ENCODE measurements at places on chromosomes 16 and 17.

GRCh38 chr17:16470265-16470664 is 21.7 kb downstream of the LRRC75A start:
- peak; percentile 60 for DNase-seq

GRCh38 chr17:12665263-12666210 is at the start of gene MYOCD:
TSS of gene MYOCD (plus strand) at chr17:12665890. CDS start at chr17:12666189, 299 bp downstream.
- no peak for DNase-seq

GRCh38 chr17:34565713-34566112 is 13.7 kb upstream of the TMEM132E start:
- DNase-seq = no peak

- DNase-seq = no peak
These were observed 12.6 kb downstream of the C1QTNF1 start for GRCh38 chr17:79036596-79036995.

GRCh38 chr17:32558326-32558955 is 71.6 kb downstream of the CDK5R1 start:
- no peak for DNase-seq

GRCh38 chr17:57211543-57211942 is 44.8 kb upstream of the MSI2 start:
- no peak for DNase-seq

- DNase-seq = no peak
These were observed 35.0 kb downstream of the BCL7C start for GRCh38 chr16:30858829-30859423.

DNA sequence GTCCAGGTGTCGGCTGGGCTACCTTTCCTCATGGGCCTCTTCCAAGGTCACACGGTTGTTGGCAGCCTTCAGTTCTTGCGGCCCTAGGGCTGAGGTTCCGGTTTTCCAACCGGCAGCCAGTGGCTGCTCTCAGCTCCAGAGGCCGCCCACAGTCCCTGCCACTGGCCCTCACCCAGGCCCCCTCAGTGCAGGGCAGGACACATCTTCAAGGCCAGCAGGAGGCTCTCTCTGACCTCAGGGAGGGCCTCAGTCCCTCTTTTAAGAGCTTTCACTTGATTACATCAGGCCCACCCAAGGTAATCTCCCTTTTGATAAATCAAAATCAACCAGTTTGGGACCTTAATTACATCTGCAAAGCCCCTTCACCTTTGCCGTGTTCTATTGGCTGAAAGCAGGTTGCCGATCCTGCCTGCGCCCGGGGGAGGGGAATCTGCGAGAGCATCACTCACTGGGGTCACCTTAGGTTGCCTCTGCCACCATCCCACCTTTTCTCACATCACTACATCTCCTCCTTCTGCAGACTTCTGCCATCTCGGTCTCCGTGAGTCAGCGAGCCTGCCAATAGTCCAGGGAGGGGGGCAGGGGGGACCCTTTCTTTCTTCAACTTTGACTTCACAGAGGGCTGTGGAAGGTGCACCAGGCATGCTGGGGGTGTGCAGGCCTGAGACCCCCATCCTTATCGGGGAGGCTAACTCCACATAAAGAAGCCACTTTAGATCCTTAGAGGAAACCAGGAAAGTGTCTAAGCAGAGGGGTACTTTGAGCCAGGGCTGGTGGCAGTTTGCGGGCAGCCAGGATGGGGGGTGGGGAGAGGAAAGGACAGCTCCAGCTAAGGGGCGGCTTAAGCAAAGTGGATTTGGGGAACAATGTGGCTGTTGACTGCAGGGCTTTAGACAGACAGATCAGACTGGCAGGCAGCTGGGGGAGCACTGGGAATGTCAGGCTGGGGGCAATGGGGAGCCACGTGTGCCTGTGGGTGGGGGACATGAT is 28.8 kb upstream of the NXPH3 start:
- no peak for DNase-seq

GRCh38 chr16:66334853-66335574 is 31.5 kb upstream of the CDH5 start:
- peak; percentile 33 for DNase-seq

GRCh38 chr16:60459463-60459862 is 1576.8 kb downstream of the CDH8 start:
- DNase-seq = no peak

GRCh38 chr16:22313876-22314470 is 16.8 kb downstream of the POLR3E start:
- DNase-seq = no peak

DNA sequence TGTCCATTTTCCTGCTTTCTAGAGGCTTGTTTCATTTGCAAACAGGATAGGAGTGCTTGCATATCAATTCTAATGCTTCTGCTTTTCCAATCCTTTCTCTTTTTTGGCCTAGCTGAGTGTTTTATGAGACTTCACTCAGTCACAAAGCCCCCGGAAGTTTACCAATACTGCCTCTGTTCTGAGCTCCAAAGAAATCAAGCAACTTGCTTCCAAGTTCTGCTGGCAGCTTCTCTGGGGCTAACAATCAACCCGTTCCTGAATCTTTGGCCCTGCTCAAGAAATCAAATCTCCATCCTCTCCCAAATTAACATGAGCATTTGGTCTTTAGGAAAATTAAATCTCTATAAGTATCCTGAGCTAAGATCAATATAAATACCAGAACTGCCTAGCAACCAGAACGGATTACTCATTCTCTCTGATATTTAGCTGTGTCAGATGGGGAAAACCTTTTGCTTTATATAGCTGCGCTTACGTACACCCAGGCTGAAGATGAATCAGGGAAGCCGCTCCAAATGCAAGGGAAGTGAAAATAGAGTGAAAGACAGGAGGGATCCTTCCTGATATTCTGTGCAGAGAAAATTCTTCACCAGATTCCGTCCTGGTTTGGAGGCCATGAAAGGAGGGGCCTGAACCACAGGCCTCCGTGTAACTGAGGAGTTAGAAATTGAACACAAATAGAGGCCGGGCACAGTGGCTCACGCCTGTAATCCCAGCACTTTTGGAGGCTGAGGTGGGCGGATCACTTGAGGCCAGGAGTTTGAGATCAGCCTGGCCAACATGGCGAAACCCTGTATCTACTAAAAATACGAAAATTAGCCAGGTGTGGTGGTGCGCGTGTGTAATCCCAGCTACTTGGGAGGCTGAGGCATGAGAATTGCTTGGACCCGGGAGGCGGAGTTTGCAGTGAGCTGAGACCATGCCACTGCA is 23.3 kb upstream of the GRB2 start:
- no peak for DNase-seq

DNA sequence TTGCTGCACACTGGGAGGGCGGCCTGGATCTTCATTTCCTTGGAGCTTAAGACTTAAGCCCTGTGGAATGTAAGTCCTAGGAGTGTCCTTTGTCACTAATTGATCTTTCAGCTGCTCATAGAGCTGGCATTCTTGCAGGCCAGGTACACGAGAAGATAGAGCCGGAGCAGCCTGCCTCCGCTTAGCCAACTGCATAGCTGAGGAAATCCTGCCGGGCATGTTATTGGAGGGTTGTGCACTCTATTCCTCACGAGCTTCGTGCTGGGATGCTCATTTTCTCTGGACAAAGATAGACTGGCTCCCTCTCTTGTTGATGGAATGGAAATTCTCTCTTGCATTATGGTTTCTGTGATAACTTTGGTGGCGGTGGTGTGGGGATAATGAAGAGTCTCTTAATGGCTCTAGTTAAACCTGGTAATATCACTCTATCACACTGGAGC is 76.9 kb downstream of the RPA1 start:
- DNase-seq = no peak
